AG04450 (cell line): ENCODE measurements at places on chromosomes 13 and 19.

DNA sequence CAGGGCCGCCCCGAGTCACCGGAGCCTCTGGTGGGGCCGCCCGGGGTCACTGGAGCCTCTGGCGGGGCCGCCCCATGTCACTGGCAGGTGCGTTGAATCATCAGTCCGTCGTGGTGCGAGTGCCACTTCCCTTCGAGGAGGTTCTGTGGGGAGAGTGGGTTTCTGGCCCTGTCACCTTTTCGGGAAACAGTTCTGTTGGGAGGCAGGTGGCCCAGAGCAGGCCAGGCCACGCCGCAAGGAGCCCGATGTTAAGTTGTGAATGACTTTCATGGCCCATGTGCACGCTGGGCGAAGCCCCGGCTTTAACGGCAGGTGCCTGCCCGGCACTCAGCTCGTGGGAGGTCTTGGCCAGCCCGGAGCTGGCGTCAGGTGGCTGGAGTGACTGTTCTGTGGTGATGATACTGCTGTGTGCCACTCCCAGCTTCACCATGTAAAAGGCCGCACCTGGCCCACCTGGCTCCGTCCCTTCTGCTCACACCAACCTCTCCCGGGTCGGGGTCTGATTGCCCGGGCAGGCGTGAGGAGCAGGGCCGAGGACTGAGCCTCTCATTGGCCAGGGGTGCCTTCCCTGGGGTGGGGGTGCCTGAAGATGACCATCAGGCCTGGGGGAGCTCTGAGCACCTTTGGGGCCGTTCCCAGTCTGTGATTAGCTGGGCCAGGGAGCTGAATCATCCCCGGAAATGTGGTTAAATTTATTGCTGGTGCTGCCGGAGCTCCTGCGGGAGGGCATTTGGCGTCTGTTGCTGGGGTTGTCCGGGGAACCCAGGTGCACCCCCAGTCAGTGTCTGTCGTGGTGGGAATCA lies 29.2 kb downstream of the CSNK1G2 start:
- no peak for DNase-seq

DNA sequence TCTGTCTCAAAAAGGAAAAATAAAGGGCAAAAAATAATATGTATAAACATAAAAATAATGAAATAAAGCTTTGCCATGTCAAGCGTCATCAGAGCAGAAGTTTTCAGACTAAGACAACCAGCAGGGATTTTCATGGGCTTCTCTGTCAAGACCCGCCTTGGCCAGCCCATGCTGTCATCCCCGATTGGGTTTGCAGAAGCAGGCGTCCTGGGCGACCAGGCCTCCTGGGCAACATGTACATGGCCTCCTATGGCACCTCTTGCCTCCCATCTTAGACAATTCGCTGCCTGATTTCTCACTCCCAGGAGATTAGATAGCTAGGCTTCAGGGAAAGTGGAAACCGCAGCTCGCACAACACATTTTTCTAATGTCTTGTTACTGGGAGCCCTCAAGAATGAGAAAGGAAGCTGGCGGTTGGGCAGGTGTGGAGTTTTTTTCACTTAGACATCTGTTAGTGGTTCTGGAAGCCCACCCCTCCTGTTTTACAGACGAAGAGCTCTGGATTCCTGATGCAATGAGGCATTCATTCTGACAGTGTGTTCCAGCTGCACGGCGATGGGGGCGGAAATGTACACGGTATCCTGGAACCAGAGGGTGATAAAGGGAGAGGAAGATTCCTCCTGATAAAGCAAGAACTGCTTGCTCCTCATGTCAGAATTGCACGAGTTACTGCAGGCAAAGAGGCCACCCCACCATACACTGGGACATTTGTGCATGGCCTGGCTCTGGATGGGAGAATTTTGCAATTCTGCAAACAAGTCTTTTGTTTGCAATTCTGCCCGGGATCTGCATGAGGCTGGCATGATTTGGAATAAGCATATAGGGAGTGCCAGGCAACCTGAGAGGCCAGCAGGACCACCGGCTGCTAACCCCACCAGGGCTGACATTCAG lies 47.4 kb upstream of the KATNAL1 start:
- DNase-seq, result no peak

GRCh38 chr13:110382830-110383229 lies 75.7 kb downstream of the COL4A2 start:
- no peak for DNase-seq

DNA sequence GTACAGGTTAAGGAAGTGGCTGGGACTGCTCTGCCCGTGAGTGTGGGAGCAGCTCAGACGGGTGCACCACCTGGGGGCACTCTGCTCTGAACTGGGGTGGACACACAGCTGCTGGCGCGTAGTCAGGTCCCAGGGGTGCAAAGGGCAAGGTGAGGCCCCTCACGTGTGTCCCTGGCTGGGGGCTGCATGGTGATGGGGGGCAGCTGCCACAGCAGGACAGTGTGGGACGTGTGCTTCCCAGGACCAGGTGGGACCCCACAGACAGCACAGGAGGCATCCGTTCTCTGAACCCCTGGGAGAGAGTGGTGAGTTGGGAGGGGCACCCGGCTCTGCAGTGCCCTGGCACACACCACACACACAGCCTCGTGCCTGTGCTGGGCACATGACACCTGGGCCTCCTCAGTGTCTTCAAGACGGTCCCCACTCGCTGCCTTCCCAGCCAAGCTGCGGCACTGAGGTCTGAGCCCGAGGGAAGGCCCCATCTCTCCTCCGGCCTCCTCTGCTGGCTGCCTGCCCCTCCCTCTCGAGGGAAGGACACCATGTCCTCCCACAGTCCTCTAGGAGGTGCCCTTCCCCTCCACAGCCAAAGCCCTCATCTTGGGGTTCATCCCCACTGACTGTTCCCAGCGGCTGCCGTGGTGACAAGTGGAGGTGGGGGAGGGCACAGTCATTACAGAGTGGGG lies 24.7 kb downstream of the CILP2 start:
- no peak for DNase-seq

DNA sequence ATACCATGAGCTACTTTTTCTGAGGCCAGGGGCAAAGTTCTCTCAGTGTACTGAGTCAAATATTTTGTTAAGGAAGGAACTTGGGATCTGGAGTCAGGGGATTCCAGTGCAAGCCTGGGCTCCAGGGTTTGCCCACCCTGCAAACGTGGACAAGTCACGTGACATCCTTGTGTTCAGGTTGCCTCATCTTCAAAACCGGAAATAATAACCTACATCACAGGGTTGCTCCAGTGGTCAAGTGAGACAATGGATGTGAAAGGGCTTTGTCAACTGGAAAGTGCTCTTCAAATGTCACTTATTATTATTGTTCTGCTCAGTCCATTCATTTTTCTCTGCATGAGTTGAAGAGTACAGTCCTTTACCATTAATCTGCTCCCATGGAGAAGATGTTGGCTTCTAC lies 414.9 kb downstream of the COG6 start:
- no peak for DNase-seq

DNA sequence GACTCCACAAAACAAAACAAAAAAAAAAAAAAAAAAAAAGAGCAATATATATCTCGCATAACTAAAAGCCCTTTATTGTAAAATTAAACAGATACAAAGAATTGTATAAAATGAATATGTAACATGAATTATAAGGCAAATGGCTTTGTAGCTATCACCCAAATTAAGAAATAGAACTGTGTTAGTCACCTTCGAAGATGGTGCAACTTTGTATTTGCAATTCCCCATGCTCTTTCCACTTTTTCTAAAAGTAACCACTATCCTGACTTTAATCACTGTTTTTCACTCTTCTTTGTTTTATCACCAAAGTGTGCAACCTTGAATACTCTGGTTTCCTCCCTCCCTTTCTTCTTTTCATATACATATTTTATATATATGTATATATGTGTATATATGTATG lies 57.1 kb upstream of the HTR2A start:
- no peak for DNase-seq

GRCh38 chr13:94537740-94538630 lies 58.0 kb downstream of the TGDS start:
- no peak for DNase-seq

DNA sequence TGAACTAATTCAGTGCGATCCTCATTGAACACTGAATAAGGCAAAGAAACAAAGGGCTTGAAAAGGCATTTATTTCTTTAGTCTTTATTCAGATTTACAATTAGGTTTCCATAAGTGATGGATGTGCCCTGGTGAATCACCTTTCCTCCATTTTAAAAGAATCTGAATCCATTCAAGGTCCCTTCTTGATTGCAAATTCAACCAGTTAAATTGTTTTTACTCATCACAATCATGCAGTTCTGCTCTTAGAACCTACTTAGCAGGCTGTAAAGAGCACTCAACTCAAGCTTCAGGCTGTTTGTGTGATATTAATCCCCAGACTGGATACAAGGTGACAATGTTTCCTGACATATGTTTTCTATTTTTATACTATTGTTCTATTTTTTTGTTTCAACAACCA lies 321.0 kb downstream of the TBC1D4 start:
- DNase-seq, result no peak

DNA sequence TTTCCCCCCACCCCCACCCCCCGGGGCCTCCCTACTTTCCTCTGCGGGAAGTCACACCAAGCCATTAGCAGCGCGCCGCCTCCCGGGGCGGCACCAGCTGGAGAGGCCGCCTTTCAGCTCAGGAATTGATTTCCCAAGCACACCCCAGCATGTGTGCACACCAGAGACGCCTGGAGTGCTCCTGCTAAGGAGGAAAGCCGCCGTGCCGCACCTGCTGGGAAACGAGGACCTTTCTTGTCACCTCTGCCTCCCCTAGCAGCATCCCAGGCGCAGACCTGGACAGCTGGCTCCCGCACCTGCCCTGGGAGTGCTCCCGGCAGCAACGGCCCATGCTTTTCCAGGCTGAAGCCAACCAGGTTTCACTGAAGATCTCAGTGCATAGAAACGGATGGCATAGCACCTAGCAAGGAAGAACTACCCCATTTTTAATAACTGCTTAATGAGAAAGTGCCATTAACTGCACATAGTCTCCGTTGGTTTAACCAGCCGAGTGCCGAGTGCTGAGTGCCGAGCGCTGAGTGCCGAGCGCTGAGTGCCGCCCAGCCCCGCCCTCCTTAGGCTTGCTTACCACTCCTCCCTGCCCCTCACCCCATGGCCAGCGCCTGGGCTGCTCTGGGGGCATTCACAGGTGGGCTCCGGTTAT lies 165.0 kb downstream of the USP12 start:
- no peak for DNase-seq

- no peak for DNase-seq
These were observed 19.5 kb upstream of the IL17D start for GRCh38 chr13:20684041-20684440.

DNA sequence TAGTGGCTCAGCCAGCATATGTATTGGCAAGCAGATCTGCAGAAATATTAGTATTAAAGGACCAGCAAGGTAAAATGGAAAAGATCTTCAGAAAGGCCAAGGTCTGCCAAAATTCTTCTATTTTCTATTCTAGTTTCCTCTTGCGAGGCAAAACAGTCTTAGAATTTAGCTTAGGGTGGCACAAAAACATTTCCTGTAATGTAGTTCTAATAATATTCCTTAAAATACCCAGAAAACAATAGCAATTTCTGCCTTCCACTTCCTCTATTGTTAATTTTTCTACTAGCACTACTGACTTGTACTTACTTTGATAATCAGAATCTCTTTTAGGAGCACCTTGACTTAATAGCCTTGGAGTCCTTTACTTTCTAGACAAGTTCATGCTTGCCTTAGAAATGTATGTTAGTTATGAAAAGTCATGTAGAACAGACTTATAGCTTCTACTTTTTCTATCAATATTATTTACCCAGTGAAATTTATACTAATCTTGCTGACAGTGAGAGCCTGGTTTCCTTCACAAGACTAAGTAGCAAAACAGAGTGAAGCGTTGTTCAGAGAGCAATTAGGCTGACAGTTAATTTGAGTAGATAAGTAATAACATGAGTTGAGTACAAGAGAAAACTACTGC lies 23.9 kb upstream of the LPAR6 start:
- DNase-seq, result no peak

DNA sequence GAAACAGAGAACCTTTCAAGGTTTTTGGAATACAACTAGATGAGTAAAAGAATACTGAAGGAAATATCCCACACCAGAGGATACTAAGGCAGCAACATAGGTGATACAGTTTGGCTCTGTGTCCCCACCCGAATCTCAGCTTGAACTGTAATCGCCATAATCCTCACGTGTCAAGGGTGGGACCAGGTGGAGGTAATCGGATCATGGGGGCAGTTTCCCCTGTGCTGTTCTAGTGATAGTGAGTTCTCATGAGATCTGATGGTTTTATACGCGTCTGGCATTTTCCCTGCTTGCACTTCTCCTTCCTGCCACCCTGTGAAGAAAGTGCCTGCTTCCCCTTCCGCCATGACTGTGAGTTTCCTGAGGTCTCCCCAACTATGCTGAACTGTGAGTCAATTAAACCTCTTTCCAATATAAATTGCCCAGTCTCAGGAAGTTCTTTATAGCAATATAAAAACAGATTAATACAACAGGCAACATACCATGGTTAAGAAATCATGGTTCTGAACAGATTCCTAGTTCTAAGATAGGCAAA lies 97.0 kb downstream of the ABCC4 start:
- DNase-seq, result no peak

- DNase-seq, result no peak
These were observed 182.1 kb downstream of the RFC3 start for GRCh38 chr13:33999811-34000605.

DNA sequence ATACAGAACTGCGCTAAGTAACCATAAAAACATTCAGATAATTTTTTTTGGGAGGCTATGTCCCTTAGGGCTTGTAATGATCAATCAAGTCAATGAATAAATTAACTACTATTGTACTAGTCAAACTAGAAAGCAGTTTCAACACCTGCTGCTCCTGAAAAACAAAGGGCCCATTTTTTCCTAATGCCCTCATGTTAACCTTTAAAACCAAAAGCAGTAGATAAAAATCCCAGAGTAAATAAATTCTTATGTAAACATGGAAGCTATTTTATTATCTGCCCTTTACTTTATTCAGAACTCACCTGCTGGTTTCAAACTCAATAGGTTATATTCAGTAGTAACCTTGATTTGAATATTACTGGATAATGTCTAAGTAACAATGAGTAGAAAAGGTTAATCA lies 159.5 kb upstream of the STARD13 start:
- no peak for DNase-seq

DNA sequence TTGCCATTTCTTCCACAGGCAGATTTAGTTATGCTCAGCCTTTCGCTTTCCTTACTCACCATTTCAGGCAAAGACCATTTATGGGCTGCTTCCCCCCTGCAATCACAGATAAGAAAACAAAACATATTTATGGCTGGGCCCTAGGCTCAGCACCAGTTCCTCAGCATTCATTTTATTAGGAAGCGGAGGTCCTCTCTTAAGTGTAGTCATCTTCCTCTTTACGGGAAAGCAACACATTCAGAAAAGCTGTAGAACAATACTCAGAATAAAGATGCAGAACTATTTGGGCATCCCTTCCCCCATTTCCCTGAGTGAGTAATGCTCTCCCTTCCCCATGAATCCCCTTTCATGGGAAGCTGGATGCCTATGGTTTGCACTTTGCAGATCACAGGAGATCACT lies 27.9 kb downstream of the FLT1 start:
- no peak for DNase-seq

- DNase-seq, result no peak
These were observed 172.1 kb downstream of the USP12 start for GRCh38 chr13:26999499-26999898.

- no peak for DNase-seq
These were observed 28.6 kb upstream of the ZNF492 start for GRCh38 chr19:22605275-22606211.
